Peyer's patch (tissue), 4 donors: ENCODE measurements at places on chromosomes 12 and 14.
A peak's percentile ranks its signal among the peaks of the same experiment; 100 is the strongest.

DNA sequence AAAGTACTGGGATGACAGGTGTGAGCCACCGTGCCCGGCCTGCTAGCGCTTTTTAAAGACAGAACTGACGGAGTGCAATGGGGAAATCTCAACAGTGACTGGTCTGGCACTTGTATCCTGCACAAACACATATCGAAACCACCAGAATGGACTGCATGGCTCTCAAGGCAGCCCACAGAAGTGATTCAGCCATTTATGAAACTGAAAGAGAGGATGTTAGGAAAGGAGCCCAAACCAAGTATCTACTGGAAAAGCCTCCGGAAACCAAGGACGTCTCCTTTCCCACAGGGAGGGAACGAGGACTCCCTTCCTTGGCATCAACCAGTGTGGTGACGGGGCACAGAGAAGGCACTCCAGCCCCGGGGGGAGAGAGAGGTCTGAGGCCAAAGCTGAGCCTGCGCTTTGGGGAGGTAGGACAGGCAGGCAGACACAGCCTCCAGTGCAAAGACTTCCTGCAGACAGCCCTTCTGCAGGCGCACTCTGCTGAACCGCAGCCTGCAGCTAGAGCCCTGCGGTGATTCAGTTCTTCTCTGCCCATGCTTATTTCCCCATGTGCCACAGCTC, 16.5 kb downstream of the SLC15A4 start:
- no peak for DNase-seq
- H3K36me3 ChIP-seq = no peaks in the 10 kb centered on the region

DNA sequence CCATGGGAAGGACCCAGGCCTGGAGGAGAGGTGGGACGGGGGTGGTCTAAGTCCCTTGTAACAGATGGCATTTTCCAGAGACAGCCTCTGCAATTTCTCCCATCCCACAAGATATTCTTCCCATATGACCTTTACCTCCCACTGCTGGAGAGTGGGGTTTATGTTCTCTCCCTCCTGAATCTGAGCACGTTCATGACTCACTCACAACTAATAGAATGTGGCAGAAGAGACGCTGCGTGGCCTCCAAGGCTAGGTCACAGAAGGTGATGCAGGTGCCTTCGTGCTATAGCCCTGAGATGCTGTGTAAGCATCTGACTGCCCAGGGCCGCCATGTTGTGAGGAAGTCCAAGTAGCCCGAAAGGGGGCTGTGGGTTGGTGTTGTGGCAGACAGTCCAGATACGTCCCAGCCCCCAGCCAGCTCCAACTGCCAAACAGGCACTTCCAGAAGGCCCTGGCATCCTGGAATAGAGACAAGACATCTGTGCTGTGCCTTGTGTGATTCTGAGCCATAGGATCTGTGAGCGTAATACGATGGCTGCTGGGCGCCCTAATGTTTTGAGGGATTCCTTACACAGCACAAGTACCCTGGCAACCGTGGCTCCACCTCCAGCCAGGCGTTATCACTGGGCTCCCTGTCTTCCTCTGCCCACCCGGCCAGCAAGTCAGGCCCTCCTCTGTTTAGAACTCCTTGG, 56.1 kb upstream of the NCOR2 start:
- H3K4me1 ChIP-seq = peaks cover 5% of the 10 kb centered on the region
- H3K27me3 ChIP-seq = no peaks in the 10 kb centered on the region
- H3K4me3 ChIP-seq = no peak overlapping the region
- DNase-seq = no peak
- H3K27ac ChIP-seq = no peak overlapping the region

DNA sequence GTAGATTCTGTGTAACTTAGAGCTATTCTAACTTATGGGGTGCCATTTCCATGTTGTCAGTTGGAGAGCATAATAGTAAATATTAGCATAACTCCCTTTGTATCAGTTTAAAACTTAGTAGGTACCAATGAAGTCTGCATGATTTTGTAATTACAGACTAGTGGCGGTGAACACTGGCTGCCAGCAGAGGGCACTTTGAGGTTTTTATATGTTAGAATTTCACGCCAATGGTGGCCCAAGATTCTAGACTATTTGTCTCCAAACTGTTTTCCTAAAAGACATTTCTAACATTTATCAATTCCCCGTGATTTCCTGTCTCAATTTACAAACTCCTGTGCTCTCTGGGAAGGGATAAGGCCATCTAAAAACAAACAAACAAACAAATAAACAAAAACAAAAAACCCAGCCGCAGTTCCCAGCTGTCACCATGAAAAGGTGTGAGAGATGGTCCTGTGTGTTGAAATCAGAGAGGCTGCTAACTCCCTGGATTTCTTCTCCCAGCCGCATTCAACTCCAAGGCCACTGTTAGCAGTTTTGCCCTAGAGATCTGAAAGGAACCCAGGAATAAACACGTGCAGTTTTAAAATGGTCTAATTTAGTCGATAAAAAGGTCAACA, 57.6 kb downstream of the BRMS1L start:
- no peak overlapping the region for H3K27ac ChIP-seq
- no peak for DNase-seq
- H3K36me3 ChIP-seq = no peaks in the 10 kb centered on the region
- H3K27me3 ChIP-seq = no peaks in the 10 kb centered on the region
- no peaks in the 10 kb centered on the region for H3K4me1 ChIP-seq

DNA sequence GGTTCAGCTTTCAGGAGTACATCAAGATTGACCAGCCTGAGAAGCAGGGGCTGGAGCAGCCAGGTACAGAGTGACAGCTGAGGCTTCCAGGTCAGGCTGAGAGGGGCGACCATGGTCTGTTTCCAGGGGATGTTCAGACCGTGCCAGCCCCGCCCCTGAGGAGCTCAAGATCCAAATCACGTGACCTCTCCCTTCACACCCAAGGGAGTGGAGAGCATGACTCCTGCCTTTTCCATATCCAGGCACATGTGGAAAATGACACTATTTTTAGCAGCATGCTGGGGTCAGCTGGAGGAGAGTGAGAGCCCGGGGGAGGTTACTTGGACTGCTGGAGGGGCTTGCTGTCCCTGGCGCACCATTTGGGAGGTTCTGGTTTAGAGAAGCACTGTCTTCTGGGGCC, 92.7 kb downstream of the B4GALNT3 start:
- no peaks in the 10 kb centered on the region for H3K27me3 ChIP-seq
- H3K36me3 ChIP-seq = no peaks in the 10 kb centered on the region
- H3K4me1 ChIP-seq = peaks cover 4% of the 10 kb centered on the region
- no peak for DNase-seq
- no peak overlapping the region for H3K4me3 ChIP-seq

- no peaks in the 10 kb centered on the region for H3K27me3 ChIP-seq
- no peak overlapping the region for H3K4me3 ChIP-seq
- no peaks in the 10 kb centered on the region for H3K4me1 ChIP-seq
Measured at GRCh38 chr12:113165521-113166450, 16.3 kb downstream of the CFAP73 start.

- no peaks in the 10 kb centered on the region for H3K4me1 ChIP-seq
- no peak overlapping the region for H3K4me3 ChIP-seq
- H3K27ac ChIP-seq = no peak overlapping the region
- peak; percentile 58 for DNase-seq
- peaks cover 95% of the 10 kb centered on the region for H3K36me3 ChIP-seq
Measured at GRCh38 chr14:39034481-39035296, 68.3 kb downstream of the SEC23A start.

GRCh38 chr14:74705613-74706500, 7.0 kb downstream of the AREL1 start:
- peaks cover 11% of the 10 kb centered on the region for H3K4me1 ChIP-seq
- H3K27ac ChIP-seq = no peak overlapping the region
- no peaks in the 10 kb centered on the region for H3K27me3 ChIP-seq
